Chondrocyte (in vitro differentiated cells): ENCODE measurements at places on chromosomes 16 and 17.

DNA sequence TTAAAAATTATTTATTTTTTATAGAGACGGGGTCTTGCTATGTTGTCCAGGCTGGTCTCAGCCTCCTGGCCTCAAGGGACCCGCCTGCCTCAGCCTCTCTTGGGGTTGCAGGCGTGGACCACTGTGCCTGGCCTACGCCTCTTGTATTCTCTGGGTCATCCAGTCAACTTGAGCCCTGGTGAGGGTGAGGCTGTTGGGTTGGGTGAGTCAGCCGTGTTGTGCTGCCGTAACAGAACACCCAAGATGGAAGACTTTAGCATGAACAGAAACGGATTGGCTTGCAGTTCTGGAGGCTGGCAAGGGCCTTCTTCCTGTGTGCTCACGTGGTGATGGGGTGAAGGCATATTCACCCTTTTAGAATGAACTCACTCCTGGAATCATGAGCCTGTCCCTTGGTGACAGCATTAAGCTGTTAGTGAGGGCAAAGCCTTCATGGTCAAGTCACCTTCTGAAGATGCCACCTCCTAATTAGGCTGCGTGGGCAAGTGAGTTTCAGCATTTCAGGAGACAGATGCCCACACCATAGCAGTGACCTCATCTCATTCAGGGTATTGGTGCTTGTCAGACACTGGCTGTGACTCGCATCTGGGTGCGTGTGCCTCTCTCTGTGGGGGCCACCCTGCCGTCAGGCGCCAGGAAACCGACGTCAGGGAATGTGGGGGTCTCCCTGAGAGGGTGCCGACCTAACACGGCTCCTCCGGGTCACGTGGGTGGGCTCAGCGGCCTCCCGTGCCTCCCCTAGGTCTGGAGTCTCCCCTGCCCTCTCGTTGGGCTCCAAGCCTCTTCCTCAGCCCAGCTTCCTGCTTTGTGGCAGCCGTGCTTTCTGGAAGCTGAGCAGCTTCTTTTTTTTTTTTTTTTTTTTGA, 49.8 kb downstream of the WDR45B start:
- DNase-seq = peak; percentile 64

- DNase-seq = no peak
These were observed 2.0 kb downstream of the NCBP3 start for GRCh38 chr17:3843935-3844516.

DNA sequence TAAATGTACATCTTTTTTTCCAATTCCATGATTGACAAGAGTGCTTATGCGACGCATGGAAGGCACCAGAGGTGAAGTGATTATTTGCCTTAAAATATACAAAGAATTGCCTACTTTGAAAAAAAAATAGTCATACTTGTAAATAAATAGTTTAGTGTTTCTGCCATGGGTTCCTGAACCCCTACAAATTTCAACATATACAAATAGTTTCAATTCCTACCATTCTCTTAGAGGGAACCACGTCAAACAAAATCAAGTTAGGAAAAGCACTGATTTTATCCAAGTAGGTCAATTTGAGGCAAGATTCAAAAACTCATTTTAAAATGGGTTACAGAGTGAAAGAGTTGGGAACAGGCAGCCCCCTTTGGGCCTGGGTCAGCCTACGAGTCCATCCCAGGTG, 11.7 kb downstream of the CMTM3 start:
- DNase-seq = no peak

GRCh38 chr16:78045865-78046581, 23.7 kb downstream of the CLEC3A start:
- DNase-seq = peak; percentile 91

DNA sequence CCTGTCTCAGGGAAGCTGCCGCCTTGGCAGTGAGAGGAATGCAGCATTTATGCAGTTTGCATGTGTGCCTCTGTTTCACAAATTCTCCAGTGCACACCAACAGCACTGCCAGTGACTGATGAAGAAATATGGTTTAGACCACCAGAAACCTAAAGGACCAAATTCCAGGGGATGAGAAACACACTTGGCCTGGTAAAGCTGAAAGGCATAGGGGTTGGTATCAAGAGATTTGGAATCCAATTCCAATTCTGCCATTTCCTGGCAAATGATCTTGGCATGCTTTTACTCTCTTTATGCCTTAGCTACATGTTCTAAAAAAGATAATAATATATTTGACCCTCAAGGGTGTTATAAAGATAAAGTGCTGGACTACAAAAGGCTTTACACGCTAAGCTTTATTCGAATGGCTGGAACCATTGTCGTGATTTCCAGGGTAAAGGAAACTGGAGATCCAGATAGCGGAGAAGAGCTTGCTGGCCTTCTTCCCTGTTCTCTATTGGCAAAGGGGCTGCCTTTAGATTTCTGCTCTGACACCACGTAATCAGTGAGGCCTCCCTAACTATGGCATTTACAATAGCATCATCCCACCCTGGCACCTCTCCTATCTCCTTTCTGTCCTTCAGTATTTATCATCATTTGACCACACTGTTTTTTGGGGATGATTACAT, 359.8 kb upstream of the ASIC2 start:
- DNase-seq = no peak

- no peak for DNase-seq
These were observed 17.3 kb upstream of the ERCC4 start for GRCh38 chr16:13902677-13903076.

DNA sequence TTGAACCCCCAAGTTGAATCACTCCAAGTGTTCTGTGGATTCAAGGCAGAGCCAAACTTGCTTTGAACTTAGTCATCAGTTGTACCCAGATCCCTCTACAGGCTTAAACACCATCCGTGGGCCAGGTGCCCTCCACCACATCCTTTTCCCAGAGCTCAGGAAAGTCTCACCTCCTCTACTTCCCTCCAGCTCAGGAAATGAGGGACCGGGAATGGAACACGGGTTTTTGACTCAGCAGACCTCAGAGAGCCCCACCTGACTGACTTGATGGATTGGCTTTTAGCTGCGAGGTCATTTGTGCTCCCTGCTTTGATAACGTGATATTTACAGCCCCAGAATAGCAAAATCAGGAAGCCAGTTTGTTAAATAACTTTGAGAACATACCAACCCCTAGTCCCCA, 20.1 kb downstream of the GID4 start:
- no peak for DNase-seq

- DNase-seq = no peak
These were observed 191.4 kb upstream of the CDH5 start for GRCh38 chr16:66175058-66175457.

- no peak for DNase-seq
These were observed 654 bp downstream of the TNFAIP1 start for GRCh38 chr17:28335959-28336871.

- DNase-seq = no peak
These were observed 8.0 kb upstream of the PIK3R6 start for GRCh38 chr17:8875436-8875835.

DNA sequence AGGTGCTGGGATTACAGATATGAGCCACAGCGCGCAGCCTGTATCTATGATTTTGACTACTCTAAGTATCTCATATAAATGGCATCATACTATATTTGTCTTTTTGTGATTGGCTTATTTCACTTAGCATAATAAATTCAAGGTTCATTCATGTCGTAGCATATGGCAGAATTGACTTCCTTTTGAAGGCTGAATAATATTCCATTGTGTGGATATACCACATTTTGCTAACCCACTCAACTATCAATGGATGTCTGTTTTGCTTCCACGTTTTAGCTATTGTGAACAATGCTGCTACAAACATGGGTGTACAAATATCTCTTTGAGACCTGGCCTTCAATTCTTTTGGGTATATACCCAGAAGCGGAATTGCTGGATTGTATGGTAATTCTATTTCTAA, 10.1 kb downstream of the PLXDC1 start:
- no peak for DNase-seq

- peak; percentile 91 for DNase-seq
These were observed 14.0 kb upstream of the MPRIP start for GRCh38 chr17:17028059-17028877.

DNA sequence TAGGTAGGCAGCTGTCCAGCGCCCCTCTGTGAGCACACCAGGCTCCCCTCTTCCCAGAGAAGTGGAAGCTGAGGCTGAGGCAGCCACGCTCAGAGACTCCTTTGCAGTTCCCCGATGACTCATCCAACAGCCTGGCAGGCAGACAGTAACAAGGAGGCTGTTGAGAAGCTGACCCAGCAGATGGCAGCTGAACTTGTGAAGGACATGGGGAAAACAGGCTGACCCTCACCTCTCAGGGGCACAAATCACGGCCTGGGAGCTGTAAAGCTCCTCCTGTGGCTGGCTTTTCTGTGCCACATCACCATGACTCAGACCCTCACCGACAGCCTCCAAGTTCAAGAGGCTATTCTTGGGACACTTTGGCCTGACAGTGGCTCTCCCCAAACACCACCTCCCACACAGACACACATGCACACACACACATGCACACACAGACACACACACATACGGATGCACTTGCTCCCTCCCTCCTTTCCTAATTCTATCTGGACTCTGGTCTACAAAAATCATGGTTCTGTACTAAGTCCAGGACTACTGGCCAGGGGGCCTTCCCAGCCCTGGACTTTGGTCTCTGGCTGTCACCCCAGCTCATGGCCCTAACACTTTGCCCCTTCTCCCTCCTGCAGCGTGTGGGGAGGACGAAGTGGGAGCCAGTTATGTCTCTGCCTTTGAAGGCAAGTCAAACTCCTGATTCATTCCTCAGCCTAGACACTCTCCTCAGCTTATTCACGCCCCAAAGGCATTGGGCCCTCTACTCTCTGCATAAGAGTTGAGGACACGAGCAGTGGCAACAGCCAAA, 23.2 kb downstream of the MAP3K14 start:
- DNase-seq = no peak

DNA sequence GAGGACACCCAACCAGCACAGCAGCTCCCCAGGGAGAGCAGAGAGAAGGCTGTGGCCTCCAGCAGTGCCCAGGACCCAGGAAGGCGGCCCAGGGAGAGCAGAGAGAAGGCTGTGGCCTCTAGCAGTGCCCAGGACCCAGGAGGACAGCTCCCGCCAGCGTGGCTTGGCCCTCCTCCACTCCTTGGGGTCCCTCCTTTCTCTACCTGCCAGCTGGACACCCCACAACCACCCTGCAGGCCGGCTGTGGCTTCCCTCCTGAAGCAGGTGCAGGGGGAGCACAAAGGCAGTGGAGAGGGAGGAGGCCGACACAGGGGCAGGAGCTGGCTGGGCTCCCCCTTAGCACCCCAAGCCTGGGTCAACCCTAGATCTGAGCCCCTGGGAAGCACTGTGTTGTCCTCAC, 54.1 kb upstream of the FASN start:
- DNase-seq = no peak

DNA sequence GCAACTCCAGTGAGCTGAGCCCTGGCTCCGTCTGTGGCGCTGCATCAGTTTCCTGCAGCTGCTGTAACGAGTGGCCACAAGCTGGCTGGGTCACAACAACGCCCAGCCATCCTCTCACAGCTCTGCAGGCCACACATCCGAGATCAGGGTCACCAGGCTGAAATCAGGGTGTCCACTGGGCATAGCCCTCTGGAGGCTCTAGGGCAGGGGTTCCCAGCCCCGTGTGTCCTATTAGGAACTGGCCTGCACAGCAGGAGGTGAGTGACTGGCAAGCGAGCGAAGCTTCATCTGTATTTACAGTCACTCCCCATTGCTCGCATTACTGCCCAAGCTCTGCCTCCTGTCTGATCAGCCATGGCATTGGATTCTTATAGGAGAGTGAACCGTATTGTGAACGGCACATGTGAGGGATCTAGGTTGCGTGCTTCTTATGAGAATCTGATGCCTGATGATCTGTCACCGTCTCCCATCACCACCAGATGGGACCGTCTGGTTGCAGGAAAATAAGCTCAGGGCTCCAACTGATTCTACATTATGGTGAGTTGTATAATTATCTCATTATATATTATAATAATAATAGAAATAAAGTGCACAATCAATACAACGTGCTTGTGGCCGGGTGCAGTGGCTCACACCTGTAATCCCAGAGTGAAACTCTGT, 176.5 kb downstream of the SEC14L1 start:
- DNase-seq = peak; percentile 51

- no peak for DNase-seq
These were observed 863.5 kb downstream of the KCNJ2 start for GRCh38 chr17:71032746-71033273.

DNA sequence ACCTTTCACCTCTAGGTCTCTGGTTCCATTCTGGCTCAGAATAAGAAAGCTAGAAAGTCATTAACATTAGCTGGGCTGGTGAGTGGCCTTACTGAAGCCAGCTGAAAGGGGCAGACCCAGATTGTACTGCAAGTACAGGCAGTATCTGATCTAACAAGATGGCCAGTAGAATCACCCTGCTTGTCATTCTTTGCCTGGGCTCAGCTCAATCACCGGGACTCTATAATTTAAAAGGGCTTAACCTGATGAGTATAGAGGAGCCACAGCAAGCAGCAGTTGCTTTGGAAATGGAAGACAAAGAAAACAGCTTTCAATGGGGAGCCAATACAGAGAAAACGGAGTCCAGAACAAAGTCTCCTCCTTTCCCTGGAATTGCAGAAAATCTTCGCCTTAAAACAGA, 13.6 kb downstream of the CDH8 start:
- DNase-seq = no peak

DNA sequence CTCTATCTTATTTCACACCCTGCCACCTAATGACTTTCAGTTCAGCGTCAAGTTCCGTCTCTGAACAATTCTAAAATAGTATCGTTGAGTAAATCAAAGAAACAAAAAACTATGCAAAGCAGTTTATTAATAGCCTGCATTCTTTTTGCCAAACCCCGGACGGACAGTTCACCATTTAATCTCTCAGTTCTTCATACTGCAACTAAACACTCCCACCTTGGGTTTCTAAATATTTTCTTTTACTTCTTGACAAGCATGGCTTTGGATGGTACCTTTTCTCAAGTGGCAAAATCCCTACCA, 1.2 kb downstream of the MYH11 start:
- DNase-seq = no peak

DNA sequence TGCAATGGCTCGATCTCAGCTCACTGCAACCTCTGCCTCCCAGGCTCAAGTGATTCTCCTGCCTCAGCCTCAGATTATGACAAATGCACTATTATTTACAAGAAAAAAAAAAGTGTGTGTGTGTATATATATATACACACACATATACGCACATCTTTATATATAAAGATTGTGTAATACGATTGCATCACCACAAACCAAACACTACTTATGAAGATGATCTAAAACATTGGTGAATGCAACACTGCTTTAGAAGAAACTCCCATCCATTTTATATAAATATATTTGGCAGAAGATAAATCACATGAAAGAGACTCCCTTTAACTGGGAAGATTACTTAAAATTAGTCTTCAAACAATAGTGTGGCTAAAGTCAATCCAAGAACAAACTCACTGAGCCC, 96.7 kb downstream of the SYCE1L start:
- no peak for DNase-seq

DNA sequence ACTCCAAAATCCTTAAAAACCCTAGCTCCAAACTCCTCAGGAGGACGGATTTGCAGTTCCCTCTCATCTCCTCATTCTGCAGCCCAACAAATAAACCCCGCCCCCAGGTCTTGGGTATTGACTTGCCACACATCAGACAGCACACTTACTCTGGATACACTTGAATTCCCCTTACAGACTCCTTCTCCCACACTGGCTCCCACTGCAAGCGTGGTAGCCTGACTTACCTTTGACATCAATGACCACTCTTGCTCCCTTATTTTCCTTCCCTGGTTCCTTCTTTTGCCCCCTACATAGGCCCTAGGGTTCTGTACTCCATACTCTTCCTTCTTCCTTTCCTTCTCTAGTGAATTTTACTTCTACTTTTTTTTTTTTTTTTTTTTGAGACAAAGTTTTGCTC, 7.5 kb downstream of the RFFL start:
- no peak for DNase-seq

- DNase-seq = no peak
These were observed 44.4 kb downstream of the ZNF778 start for GRCh38 chr16:89261691-89262563.
